ENCODE measurements at places on chromosomes 4 and X. TPM values are rescaled to one million over a fixed set of nuclear protein-coding genes. Genes with fewer than 3 reads are reported as not detected.

Gene BMP3
- 0.08 TPM for total RNA-seq

Gene ASIC5
- total RNA-seq = not detected

Gene NPY2R
- not detected for total RNA-seq

Gene CENPE
- total RNA-seq = 11.6 TPM

Gene XAGE1B
- total RNA-seq = not detected

Gene DAPP1
- total RNA-seq = 0.39 TPM

Gene PPP4R3C
- not detected for total RNA-seq
